ENCODE measurements at places on chromosomes 1 and 21. TPM values are rescaled to one million over a fixed set of nuclear protein-coding genes. Genes with fewer than 3 reads are reported as not detected.

- no peak overlapping the region for H3K4me3 ChIP-seq
- no peaks in the 10 kb centered on the region for H3K36me3 ChIP-seq
- no peak for DNase-seq
- no peak overlapping the region for H3K27ac ChIP-seq
- no peaks in the 10 kb centered on the region for H3K4me1 ChIP-seq
Observed at GRCh38 chr1:221350091-221350490, 391.8 kb downstream of the DUSP10 start.

NOS1AP gene
- 2.7 TPM for total RNA-seq

SPATA46 gene
- total RNA-seq: not detected

DNA sequence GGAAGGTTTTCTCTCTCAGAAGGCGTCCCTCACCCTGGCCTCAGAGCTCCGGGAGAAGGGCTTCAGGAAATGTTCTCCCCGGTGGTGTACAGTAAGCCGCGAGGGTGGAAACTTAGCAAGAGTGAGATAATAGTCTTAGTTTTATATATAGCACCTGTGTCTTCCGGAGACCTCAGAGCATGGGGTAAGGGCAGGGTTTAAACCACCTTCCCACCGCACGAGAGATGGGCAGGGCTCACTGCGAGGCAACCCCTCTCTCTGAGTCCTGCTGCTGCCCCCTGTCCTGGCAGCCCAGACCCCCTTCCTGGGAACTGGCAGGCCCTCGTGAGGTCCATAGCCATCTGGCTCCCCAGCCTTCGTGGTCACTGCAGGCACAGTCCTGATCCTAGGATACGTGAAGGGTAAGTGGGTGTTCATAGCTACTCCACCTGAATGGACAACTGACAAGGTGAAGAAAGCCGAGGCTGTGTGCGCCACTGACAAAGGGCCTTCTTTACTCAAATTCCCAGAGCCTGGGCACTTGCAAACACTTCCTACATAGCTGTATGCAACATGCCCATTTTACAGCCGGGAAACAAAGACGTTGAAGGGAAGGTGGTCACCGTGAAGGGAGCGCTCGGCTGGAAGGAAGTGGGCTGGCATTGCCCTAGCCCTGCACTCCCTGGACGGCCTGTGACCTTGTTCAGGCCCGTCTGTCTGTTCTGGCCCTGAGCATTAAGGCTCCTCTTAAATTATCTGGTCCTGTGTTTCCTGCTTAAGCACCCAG, 26.9 kb downstream of the ITPKB start:
- no peak for DNase-seq
- no peaks in the 10 kb centered on the region for H3K36me3 ChIP-seq
- H3K27me3 ChIP-seq: no peaks in the 10 kb centered on the region

SLC35F3 gene
- not detected for total RNA-seq

TMEM269 gene
- 0.30 TPM for total RNA-seq
